GM03348 (cell line): ENCODE measurements at places on chromosomes 3 and 15.
A peak's percentile ranks its signal among the peaks of the same experiment; 100 is the strongest.

GRCh38 chr15:94280301-94280700, 48.9 kb downstream of the MCTP2 start:
- no peak for DNase-seq

GRCh38 chr3:194306109-194306686, 44.9 kb downstream of the CPN2 start:
- DNase-seq: no peak

DNA sequence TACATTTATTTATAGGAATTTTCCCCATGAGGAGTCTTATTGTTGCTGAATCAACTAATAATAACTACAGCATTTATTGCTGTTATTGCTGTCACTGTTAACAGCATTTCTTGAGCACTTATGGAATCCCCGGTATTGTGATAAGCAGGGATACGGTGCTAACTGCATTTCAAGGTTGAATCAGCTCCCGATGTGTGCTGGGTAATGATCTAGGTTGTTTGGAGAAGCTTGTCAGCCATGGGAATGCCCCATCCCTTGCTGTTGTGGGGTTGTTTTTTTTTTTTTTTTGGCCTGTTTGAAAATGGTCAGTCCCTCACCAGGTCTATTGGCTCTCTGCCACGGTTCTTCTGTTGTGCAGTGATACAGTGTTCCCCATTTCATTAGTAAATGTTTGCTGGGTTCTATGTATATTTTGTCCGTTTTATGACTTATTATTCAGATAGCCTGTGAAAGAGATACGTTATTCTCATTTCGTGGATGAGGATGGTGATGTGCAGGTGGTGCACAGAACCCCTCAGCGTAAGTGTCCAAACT, 48.5 kb downstream of the MED12L start:
- no peak for DNase-seq

- no peak for DNase-seq
Measured at GRCh38 chr15:62712455-62712839, 330.1 kb upstream of the TPM1 start.

DNA sequence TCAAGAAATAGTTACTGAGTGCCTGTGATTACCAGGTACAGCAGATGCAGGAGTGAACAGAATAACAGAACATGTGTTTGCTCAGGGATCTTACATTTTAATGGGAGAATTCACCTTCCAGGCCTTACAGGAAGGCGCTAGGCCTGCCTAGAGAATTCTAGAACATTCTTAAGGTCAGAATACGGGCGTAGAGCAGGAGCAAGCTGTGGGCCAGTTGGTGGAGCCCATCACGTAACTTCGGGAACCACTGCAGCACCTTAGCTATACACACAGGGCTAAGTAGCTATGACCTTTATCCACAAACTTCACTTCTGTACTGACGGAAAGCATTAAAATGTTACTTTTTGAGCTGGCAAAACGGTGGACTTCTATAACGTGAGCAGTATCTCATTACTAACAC, 743 bp upstream of the DAZL start:
- DNase-seq: no peak

DNA sequence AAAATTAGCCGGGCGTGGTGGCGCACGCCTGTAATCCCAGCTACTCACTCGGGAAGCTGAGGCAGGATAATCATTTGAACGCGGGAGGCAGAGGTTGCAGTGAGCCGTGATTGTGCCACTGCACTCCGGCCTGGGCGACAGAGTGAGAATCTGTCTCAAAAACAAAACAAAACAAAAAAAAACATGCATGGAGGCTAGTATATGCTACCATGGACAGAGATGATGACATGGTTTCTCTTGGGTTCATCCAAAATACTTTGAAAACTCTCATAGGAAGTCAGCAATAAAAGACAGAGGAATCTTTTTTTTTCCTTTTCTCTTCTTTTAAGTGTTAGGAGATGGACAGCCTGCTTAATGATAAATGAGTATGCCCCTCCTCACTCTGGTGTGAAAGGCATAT, 137.7 kb upstream of the MB21D2 start:
- DNase-seq: no peak

DNA sequence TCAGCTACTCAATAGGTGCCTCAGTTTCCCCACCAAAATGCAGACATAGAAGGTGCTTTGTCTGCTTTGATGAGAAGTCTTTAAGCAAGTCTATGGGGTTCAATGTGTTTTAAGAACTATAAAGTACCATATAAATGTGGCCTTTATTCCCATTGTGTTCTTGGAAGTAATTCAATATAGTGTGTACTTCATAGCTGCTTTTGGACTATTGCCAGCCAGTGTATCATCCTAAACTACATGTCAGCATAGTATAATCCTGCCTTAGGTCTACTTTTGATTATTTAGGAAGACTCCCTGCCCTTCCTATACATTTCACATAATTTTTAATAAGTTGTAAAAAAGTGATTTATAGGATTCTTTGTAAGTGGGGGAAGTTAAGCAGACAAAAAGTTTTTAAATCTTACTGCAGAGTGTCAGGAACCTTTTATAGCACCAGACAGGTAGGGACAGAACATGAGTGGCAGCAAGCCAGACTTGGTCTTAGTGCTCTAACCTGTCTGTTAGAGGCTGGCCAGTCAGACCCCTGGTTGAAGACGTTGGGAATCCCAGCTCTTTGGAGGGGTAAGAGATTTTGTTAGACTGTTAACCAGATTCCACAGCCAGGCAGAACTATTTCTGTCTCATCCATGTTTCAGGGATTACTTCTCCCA, 48.4 kb downstream of the MLH1 start:
- DNase-seq: no peak

DNA sequence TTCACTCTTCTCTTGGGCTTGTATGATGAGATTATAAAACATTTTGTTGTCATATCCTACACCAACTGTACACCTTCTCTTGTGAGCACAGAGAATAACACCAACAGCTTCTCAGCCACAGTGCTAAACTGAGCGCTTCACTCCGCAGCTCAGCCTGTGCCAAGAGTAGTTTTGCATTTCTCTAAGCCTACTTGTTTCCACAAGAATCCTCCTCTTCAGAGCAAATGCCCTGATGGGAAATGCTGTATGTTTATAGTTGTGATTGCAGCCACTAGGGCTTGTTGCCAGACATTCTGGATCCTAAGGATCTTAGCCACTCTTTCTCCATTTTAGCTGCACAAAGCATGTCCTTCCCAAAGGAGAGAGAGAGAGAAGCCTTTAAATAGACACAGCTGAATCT, 138.8 kb upstream of the PLXND1 start:
- peak; percentile 23 for DNase-seq

DNA sequence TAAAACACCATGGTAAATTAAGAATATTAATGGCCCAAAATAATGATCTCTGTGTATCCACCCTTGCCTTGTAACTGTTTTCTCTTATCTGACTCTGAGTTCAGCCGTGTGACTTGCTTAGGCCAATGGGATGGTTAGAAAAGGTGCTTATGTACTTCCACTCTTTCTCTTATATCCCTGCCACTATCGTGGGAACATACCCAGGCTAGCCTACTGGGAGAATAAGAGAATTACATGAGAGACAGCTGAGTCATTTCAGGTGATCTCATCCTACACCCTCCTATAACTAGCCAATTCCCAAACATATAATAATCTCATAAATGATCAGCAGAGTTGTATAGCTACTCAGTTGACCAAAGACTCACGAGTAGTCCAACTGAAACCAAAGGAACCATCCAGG, 98.3 kb upstream of the ABI3BP start:
- DNase-seq: no peak

GRCh38 chr3:186079925-186080324, 29.0 kb downstream of the ETV5 start:
- no peak for DNase-seq

DNA sequence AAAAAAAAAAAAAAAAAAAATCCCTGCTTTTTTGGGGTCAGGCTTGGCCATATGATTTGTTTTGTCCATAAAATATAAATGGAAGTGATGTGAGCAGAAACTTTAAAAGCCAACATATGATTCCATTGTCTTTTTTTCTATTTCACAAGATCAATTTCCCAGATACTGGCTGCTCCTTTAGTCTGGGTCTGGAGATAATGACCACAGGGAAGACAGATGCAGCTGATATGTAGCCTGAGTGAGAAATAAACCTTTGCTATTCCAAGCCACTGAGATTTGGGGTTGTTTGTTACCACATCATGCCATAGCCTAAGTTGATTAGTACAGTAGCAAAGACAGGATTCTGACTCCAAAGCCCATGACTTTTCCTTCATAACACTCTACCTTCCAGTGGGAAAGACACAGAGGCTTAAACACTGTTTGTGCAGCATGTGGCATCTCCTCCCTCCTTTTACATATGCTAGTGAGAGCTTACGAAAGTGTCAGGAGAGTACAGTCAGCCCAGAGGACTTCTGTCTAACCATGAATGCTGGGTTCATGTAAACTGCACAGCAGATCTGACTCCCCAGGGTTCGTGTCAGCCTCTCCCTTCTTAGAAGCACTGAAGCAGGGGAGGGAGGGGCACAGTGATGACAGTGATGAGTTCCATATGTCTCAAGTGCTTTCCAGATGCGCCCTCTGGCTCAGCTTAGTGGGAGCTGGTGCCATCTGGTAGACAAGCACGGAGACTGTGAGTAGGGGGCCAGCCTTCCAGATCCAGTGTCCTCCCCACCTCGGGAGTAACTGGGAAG, 36.7 kb upstream of the SLC7A14 start:
- peak; percentile 87 for DNase-seq
